ENCODE measurements at places on chromosomes 4 and X.

DNA sequence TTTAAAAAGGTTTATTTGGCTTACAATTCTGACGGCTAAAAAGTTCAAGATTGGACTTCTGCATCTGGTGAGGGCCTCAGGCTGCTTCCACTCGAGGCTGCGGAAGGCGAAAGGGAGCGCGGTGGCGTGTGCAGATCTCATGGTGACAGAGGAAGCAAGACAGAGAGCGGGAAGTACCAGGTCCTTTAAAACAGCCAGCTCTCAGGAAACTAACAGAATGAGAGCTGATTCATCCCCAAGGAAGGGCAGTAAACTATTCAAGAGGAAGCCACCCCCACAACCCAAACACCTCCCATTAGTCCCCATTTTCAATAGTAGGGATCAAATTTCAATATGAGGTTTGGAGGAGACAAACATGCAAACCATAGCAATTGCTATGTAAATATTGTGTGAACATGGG lies 2144.2 kb upstream of the AGA start:
- no peak for DNase-seq

- DNase-seq = no peak
These were observed 319.7 kb downstream of the PCDH18 start for GRCh38 chr4:137212601-137213000.

- DNase-seq = no peak
These were observed 157.4 kb downstream of the STIM2 start for GRCh38 chr4:27018076-27018475.

DNA sequence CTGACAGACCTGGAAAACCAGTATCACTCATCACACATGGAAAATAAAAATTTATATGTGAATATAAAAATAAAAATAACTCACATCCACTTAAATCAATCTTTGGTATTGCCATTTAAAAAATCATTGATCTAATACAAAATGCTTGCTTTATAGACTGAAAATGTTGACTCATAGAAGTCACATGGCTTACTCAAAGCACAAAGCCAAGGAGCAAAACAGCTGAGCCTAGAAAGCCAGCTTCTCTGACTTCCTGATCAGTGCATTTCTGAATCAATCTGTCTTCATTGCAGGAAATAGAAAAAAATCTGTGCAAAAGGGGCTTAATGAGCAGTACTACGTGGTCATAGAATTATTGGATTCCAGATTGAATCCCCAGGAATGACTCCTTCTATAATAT lies 176.9 kb upstream of the HS3ST1 start:
- DNase-seq = no peak

DNA sequence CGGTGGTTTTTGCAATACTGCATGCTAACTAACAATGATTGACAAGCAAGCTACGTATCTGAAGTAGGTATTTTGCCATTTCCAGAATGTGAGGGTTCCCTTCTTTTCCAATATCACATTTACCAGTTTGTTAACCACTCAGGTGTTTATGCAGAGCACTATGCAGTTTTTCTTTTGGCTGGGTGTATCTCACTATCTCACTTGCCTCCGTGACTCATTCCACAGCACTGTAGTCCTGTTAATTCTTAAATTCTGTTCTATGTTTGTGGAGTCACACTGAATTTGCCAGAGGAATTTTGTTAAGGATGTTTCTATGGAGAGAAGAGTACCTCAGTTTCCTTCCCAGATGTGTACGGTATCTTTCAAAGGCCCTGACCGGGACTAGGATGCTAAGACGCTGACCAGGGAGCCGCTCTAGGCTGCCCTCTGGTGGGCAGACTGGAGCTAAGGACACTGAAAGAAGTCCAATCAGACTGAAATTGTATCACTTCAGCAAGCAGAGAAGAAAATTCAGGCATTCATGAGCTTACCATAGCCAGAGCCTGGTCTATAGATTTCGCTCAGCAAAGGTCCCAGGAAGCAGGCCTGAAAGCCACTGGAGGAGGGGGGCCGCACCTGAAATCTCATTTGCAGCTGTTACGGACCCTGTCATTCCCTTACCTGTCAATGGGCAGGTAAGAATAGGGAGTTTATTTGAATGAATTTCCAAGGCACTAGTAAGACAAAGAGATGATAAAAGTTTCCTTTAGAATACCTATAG lies 388.4 kb upstream of the SPOCK3 start:
- peak; percentile 18 for DNase-seq

- DNase-seq = no peak
These were observed 107.6 kb downstream of the USP46 start for GRCh38 chr4:52551487-52551886.

- no peak for DNase-seq
These were observed 234.7 kb downstream of the LDB2 start for GRCh38 chr4:16663732-16664131.
